ENCODE measurements at places on chromosomes 13 and 19.

DNA sequence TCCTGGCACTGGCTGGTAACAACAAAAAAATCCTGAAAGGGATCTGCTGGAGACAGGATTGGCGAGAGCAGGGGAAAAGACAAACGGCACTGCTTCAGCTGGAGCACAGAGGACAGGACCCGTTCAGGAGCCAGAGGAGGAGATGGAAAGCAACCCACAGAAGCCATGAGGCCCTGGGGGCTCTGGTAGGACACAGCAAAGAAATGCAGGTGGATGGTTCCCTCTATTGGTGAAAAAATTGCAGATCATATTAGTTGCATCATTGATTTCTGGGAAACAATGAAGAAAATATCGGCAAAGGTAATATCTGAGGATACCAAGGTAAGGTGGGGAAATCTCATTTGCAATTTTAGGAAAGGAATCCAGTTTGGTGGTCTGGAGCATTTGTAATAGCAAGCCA lies 25.7 kb upstream of the TPP2 start:
- no peak for DNase-seq

DNA sequence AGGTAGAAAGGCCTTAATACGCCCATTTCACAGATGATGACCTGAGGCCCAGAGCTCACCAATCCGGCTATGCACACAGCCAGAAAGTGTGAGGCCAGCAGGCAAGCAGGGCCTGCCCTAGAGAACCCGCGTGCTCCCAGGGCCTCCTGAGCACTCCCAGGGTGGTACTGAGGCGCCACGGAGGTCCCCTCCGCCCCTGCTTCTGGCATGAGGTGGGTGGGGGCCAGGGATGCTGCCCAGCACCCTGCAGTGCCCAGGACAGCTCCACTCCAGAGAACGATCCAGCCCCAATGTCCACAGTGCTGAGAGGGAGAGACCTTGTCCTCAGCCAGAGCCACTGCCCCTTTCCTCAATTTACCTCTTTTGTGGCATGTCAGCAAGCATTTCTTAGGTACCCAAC lies 13.9 kb downstream of the SGTA start:
- DNase-seq, result no peak

DNA sequence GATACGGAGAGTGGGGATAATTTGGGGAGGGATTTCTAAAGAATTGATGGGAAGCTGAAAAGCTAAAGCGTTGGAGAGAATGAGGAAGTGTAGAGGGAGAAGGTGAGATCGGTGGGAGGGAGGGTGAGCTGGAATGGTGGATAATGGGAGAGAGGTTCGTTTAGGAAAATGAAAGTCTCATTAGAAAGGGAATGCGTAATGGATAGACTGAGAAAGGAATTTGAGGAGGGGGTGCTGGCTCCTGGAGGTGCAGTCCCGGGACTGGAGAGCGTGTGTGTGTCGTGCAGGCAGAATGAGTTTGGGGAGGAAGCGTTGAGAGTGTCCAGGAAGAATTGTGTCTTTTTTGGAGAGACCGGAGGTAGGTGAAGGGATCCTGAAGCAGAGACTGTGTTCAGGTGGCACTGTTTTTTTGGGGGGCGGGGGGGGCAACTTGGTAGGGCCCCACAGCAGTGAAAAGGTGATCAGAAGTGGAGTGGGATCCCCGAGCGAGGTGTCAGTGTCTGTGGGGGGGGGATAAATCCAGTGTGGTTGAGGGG lies 1.4 kb downstream of the ACTN4 start:
- no peak for DNase-seq

DNA sequence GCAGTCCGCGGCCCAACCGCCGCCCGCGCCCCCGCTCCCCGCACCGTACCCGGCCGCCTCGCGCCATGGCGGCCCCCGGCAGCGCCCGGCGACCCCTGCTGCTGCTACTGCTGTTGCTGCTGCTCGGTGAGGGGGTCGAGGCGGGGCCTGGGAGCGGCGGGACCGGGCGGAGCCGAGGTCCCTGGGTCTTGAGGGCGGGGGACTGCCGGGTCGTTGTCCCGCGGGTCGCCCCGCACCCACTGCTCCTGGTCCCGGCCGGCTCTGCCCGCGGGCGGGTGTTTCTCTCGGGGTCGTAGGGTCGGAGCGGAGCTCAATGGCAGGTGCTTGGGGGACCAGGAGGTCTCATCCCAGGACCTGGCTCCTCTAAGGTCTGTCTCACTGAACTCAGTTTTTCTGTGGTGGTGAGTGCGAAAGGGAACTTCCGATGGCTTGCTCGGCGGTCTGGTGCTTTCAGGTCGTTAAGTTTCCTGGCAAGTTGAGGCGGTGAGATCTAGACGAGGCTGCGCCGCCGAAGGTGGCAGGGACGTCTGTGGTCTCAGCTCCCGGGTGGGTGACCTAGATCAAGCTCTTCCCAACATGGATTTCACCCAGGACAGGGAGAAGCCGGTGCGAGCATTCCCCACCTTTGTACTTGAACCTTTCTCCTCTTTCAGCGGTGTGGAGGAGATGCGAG lies 467 bp downstream of the LAMP1 start:
- DNase-seq, result peak; percentile 35

GRCh38 chr19:35805526-35806102 lies 7.0 kb downstream of the PRODH2 start:
- DNase-seq, result no peak

DNA sequence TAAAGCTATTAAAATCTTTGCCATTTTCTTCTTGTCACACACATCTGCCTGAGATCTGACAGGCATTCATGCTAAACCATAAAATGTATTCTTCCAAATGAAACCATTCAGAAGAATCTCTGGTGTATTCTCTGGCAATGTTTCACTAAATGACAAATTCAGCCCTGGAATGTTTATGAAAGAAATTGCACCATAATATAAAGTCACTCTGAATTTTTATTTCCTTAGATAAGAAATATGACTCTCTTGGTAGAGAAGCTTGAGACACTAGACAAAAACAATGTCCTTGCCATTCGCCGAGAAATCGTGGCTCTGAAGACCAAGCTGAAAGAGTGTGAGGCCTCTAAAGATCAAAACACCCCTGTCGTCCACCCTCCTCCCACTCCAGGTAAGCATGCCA lies 14.3 kb downstream of the OLFM4 start:
- no peak for DNase-seq

- no peak for DNase-seq
Observed at GRCh38 chr19:56350416-56351045, 35.9 kb upstream of the ZSCAN5A start.

DNA sequence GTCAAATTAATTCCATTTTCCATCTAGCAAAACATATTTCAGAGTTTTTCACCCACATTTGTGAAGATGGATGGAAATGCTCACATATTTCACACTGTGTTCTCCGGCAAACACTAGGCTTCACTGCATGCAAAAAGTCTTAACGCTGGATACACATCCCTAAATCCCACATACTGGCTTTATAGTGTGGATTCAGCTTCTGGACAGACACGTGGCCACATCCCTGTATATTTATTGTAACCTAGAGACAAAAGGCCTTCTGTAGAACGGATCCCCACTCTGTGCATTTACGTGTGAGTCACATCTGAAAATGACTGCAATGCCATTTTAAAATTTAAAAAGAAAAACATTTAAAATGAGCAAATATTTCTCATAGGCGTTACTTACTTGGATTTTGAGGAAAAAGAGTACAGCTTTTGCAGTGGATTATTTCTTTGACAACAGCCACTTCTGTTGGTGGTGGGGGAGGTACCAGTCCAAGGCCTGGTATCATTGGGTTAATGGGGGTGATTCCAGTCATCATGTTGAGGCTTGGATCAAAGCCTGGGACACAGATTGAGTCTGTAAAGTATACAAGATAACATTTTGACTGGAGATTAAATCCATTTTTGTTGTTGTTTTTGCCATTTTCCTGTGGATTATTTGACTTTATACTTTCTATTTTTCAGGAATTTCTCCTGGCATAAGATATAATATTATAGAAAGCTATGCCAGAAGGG lies 337.7 kb downstream of the DNAJC15 start:
- no peak for DNase-seq

DNA sequence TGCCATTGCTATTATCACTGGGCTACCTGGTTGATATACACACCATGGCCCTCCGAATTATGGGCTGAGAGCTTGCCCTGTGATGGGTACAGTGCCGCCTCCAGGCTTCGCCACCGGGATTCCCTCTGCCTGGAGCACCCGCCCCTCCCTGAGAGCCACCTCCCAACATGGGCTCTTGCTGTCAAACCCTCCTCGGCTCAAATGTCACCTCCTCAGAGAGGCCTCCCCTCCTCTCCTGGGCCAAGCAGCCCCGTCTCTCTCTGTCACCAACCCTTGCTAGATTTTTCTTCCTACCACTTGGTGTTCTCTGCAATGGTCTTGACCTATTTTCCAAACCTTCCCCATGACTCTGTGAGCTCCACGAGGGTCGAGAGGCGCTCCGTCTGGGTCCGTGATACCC lies 12.2 kb upstream of the TLE2 start:
- no peak for DNase-seq

GRCh38 chr19:47762615-47763308 lies 15.7 kb upstream of the SELENOW start:
- no peak for DNase-seq

DNA sequence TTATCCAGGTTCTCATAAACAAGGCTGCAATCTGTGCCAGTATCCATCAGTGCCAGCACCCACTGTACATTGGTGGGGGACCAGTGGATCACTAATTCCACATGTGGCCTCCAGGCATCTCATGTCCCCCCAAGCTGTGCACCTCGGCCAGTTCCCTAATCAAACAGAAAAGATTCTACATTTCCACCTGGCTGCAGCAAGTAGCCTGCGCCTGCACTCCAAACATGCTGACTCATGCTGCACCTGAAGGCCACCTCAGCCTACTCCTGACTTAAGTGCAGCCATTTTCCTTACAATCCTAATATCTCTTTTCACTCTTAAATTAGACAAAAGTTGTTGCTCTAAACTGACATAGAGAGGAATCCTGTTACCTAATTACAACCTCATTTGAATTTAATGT lies 729.4 kb upstream of the MIR17HG start:
- no peak for DNase-seq

GRCh38 chr13:36513266-36513665 lies 81.0 kb downstream of the CCNA1 start:
- DNase-seq, result no peak

GRCh38 chr19:11090997-11091702 lies 1.9 kb downstream of the LDLR start:
- no peak for DNase-seq

DNA sequence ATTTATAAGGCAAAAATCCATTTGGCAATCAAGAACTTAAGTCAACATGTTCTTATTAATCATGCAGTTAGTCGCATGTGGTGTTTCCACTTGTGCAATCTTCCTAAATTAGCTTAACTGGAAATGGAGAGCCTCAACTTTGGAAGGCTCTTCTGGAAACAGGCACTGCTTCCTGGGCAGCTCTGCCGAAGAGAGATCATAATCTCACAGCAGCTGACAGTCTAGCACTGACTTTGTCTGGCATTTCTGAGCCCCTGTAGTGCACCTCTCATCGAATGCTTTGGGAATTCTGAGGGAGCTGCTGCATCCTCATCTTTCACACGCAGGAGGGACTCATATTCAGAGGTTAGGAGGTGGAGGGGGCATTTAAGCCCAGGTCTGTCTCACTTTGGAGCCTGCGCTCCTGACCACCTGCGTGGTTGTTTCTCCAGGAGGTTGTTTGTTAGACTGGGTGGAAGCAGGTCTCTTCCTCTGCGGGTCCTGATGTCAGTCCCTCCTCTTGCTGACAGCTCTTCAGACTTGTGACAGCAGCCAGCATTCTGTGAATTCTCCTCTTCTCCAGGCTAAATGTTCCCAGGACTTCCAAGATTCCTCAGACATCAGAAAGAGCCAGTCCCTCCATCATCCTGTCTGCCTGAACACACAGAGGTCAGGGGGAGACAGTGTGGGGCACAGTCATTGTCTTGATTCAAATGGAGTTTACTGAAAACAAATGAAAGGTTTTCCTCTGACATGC lies 100.4 kb upstream of the GJB6 start:
- DNase-seq, result no peak

GRCh38 chr13:59873856-59874255 lies 289.9 kb downstream of the DIAPH3 start:
- no peak for DNase-seq

- no peak for DNase-seq
Observed at GRCh38 chr13:99058527-99059495, 80.9 kb upstream of the DOCK9 start.

DNA sequence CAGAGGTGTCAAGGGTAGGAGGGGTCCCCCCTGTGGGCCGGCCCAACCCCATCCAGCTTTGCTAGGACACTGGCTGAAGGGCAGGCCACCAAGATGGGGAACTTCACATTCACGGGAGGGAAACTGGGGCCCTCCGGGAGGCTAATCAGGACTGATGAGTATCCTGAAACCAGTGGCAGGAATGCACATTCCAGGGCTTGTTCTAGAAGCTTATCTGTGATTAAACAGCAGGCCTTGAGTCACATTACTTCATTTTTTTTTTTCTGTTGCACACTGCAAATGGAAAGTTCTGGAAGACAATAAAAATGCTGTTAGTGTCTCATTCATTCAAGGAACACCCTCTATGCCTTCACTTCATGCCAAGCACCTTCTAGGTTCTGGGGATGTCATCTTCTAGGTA lies 15.5 kb upstream of the SIGLEC11 start:
- DNase-seq, result no peak

- no peak for DNase-seq
Observed at GRCh38 chr13:40206241-40207000, 460.0 kb downstream of the FOXO1 start.

GRCh38 chr19:49335784-49336481 lies 727 bp downstream of the CD37 start:
- no peak for DNase-seq

- no peak for DNase-seq
Observed at GRCh38 chr13:98143601-98144026, 720 bp downstream of the FARP1 start.

- no peak for DNase-seq
Observed at GRCh38 chr13:71274923-71275608, 591.9 kb downstream of the DACH1 start.

DNA sequence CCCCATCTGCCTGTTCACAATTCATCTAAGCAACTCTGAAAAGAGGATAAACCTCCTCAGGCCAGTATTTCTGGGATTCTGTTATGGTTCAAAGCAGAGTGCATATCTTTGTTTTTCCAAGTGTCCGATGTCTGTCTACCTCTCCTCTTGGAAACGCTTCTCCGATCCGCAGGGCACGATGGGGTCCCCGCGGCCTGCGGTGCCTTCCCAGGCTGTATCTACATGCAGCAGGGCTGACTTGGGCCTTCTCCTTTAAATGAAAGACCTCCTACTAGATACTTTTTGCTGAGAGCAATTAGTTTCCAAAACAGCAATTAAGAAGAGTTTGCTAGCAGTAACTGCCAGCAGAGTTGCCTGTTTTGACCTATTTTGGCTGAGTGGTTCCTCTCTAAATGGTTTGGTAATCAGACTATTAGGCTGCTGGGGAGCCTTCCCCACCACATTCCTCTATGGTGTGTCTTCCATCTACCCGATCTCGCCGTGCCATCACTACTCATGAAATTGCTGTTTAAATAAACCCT lies 23.5 kb downstream of the COL4A2 start:
- DNase-seq, result no peak

GRCh38 chr19:46878613-46879375 lies 18.0 kb downstream of the ARHGAP35 start:
- no peak for DNase-seq

GRCh38 chr19:18763674-18764590 lies 27.2 kb downstream of the COMP start:
- no peak for DNase-seq

GRCh38 chr19:15328312-15328711 lies 4.0 kb downstream of the BRD4 start:
- no peak for DNase-seq

- DNase-seq, result no peak
Observed at GRCh38 chr19:7744871-7745650, 2.3 kb downstream of the CD209 start.

Data from activated T-helper 1 cell treated with anti-CD3 and anti-CD28 coated beads, Interleukin-2, amount 50 U/mL, for 16 hours (primary cell).